ENCODE measurements at places on chromosomes 1 and 21.
A peak's percentile ranks its signal among the peaks of the same experiment; 100 is the strongest.

GRCh38 chr1:114746450-114747121, 11.2 kb downstream of the CSDE1 start:
- no peak for DNase-seq

DNA sequence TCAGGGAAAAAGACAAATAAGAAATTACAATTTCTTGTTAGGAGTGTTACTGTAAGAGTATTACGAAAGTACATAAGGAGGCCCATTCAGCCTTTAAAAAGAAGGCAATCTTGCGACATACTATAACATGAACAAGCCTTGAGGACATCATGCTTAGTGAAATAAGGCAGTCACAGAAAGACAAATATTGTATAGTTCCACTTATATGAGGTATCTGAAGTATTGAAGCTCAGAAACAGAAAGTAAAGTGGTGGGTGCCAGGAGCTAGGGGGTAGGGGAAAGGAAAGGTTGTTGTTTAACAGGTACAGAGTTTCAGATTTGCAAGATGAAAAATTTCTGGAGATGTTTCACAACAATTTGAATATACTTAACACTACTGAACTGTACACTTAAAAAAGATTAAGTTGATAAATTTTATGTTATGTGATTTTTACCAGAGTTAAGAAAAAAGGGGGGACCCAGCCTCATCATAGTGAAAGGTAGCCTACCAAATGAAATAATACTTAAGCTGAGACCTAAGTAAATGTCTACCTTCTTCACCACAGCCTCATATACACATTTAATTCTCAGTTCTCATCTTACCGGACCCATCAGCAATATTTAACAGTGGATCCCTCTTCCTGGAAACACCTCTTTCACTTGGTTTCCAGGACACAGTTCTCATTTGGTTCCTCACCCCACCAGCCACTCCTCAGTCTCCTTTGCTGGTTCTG, 19.5 kb downstream of the USP24 start:
- DNase-seq = no peak

DNA sequence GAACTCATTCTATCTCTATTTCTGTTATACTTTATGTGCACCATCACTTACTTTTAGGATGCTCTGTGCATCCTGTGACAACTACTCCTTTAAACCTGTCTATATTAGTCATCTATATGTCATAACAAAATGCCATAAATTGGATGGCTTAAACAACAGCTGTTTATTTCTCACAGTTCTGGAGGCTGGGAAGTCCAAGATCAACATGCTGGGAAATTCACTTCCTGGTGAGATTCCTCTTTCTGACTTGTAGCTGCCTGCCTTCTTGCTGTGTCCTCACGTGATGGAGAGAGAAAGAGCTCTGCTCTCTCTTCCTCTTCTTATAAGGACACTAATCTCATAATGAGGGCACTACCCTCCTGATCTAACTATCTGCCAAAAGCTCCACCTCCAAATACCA, 62.3 kb upstream of the RCOR3 start:
- no peak for DNase-seq

DNA sequence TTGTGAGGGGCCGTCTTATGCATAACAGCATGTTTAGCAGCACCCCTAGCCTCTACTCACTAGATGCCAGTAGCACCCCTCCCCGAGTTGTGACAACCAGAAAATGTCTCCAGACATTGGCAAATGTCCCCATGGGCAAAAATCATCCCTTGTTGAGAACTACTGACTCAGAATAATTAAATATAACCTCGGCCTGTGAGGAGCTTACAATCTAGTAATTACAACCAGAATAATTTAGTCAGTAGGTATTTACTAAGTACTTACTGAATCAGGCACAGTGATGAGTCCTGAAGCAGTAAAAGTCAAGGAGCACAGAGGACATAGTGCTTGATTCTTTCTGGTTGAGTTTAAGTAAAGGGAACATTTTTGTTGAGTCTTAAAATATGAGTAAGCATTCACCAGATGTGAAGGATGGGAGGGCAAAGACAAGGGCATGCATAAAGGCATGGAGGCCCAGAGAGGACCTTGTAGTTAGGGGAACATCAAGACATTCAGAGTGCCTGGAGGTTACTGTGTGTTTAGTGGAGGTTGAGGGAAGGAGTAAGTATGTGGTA, 44.1 kb upstream of the KCNQ4 start:
- no peak for DNase-seq

DNA sequence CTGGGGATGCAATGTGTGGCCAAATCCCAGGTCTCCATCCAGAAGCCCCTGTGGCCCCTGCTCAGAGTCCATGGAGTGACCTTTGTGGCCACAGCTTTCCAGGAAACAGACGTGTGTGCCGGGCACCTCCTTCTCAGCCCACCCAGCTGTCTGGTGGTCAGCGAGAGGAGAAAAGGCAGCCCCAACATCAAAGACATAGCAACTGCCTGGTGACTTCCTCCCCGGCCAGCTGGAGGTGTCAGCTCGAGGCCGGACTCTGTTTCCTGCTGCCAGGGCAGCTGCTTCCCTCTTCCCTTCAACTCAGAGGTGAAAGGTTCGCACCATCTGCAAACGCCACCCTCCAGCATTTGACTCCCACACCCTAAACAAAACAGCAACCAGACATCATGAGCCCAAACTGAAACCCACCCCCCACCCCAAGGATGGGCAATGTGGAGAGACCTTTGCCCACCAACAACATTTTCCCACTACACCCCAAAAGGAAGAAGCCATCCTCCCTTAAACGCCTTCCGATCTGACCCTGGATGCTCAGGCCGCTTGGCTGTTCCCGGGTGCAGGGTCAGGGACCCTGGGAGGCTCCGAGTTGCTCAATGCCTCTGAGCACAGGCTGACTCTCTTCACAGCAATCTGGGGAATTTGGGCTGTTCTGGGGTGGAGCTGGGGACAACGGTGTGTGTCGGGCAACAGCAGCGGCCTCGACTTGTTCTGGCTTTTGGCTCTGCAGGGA, 162.3 kb downstream of the PSMG1 start:
- DNase-seq = peak; percentile 62

- no peak for DNase-seq
These were observed 100.5 kb upstream of the ZBTB40 start for GRCh38 chr1:22350924-22351767.

GRCh38 chr21:34618941-34619340, 4.0 kb upstream of the RCAN1 start:
- no peak for DNase-seq

DNA sequence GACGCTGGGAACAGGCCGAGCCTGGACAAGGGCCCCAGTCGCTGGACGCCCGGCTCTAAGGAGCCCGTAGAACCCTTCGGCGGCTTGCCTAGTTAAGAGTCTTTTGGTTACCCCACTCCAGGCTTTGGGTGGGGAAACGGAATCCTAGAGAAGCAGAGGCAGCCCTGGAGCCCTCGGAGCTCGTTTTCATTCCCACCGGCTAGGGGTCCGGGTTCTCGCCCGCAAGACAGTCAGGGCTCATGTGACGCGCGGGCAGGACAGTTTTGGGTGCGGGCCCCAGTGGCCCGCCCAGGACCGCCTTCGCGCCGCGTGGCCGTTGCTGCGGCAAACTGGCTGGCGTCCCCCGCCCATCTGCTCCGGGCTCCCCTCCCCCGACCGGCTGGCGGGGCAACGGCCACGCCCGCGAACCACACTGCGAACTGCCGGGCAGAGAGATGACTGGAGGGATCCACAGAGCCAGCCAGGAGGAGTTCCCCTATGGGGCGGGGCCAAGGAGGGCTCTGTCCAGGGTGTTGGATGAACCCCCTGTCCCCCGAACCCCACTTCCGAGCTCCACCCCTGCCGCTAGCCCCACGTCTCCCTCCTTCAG, 829 bp upstream of the HES2 start:
- no peak for DNase-seq

- DNase-seq = no peak
These were observed 13.5 kb upstream of the PLA2G2C start for GRCh38 chr1:20199840-20200239.

All from Caco-2 (cell line).